ENCODE measurements at places on chromosomes 2 and 18. TPM values are rescaled to one million over a fixed set of nuclear protein-coding genes. Genes with fewer than 3 reads are reported as not detected.

KLHL41 gene
- 1.5 TPM for polyA plus RNA-seq

RUFY4 gene
- not detected for polyA plus RNA-seq

RABL2A gene
- polyA plus RNA-seq: 3.0 TPM

DSEL gene
- polyA plus RNA-seq: 0.01 TPM

ARHGEF33 gene
- not detected for polyA plus RNA-seq

RFTN2 gene
- 0.05 TPM for polyA plus RNA-seq

NEDD4L gene
- polyA plus RNA-seq: 25.2 TPM

All from K562 (cell line).